Progenitor cell of endocrine pancreas (in vitro differentiated cells): ENCODE measurements at places on chromosomes 1 and 21. TPM values are rescaled to one million over a fixed set of nuclear protein-coding genes. Genes with fewer than 3 reads are reported as not detected.
A peak's percentile ranks its signal among the peaks of the same experiment; 100 is the strongest.

Gene CAMK1G
- total RNA-seq = 2.4 and 2.7 TPM in 2 replicates

Gene C1orf115
- 9.7 and 9.8 TPM in 2 replicates for total RNA-seq

DNA sequence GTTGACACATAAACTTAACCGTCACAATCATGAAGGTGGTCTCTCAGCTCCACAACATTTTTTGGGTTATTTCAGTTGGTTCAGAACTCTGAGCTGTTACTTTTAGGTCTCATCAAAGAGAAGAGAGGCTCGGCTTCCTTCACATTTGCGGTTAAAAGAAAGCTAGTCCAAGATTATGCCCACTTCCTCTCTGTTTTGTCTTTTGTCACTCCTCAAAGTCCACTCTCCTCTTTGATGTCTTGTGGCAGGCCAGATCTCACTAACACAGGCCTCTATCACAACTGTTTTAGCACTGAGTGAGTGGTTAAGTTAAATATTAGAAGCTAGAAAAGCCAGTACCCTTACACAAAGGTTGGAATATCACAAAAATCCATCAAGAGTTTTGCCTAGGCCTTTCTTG is 195.7 kb downstream of the FCRL5 start:
- H3K4me1 ChIP-seq = peaks cover 6% of the 10 kb centered on the region
- H3K4me3 ChIP-seq = no peak overlapping the region
- H3K36me3 ChIP-seq = no peaks in the 10 kb centered on the region

GRCh38 chr1:97119260-97120158 is 397.9 kb downstream of the PTBP2 start:
- no peak overlapping the region for H3K27ac ChIP-seq
- no peak for DNase-seq
- H3K36me3 ChIP-seq = no peaks in the 10 kb centered on the region
- no peaks in the 10 kb centered on the region for H3K4me1 ChIP-seq
- no peak overlapping the region for H3K4me3 ChIP-seq

- H3K27ac ChIP-seq = no peak overlapping the region
- no peaks in the 10 kb centered on the region for H3K36me3 ChIP-seq
- H3K4me3 ChIP-seq = no peak overlapping the region
- H3K4me1 ChIP-seq = peaks cover 11% of the 10 kb centered on the region
- no peaks in the 10 kb centered on the region for H3K27me3 ChIP-seq
These were observed 410.1 kb upstream of the LYPLAL1 start for GRCh38 chr1:218763538-218763937.

- H3K27me3 ChIP-seq = no peaks in the 10 kb centered on the region
- no peaks in the 10 kb centered on the region for H3K36me3 ChIP-seq
- H3K27ac ChIP-seq = no peak overlapping the region
- no peaks in the 10 kb centered on the region for H3K4me1 ChIP-seq
- no peak overlapping the region for H3K4me3 ChIP-seq
- no peak for DNase-seq
These were observed 41.9 kb upstream of the TIAM1 start for GRCh38 chr21:31386006-31386405.

DNA sequence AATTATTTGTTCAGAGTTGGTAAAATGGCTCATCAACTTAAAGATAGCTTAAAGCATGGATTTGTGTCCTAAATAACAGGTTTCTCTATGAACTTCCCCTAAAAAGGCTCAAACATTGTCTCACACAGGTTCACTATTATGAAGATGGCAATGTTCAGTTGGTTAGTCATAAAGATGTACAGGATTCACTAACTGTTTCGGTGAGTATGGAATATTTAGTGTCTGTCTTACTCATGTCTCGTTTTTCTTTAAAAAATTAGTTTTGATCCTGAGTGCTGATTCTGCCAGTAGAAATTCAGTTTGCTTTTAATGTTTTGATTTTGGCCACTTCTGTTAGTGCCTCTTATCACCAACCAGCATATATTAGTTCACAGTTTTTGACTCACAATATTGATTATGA is 7.5 kb upstream of the MOV10 start:
- H3K4me3 ChIP-seq = no peak overlapping the region
- no peaks in the 10 kb centered on the region for H3K4me1 ChIP-seq
- no peak for DNase-seq
- H3K27me3 ChIP-seq = no peaks in the 10 kb centered on the region

DNA sequence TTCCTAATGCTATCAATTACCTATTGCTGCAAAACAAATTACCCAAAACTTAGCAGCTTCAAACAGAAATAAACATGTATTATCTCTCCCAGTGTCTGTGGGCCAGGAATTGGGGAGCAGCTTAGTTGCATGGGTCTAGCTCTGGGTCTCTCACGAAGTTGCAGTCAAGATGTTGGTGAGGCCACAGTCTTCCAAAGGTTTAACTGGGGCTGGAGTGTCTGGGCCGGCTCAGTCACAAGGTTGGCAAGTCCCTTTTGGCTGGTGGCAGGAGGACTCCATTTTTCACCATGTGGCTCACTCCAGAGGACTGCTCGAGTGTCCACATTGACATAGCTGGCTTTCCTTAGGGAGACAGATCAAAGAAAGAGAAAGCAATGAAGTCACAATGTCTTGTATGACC is 5.0 kb upstream of the LRP8 start:
- peaks cover 55% of the 10 kb centered on the region for H3K27me3 ChIP-seq
- no peaks in the 10 kb centered on the region for H3K36me3 ChIP-seq
- H3K4me1 ChIP-seq = peaks cover 2% of the 10 kb centered on the region
- no peak overlapping the region for H3K27ac ChIP-seq
- peak; percentile 1 for DNase-seq
- H3K4me3 ChIP-seq = no peak overlapping the region

- peak overlapping the region; percentile 96 for H3K27ac ChIP-seq
- no peak overlapping the region for H3K4me3 ChIP-seq
- no peak for DNase-seq
These were observed 149.8 kb downstream of the PTPRC start for GRCh38 chr1:198788561-198789064.

DNA sequence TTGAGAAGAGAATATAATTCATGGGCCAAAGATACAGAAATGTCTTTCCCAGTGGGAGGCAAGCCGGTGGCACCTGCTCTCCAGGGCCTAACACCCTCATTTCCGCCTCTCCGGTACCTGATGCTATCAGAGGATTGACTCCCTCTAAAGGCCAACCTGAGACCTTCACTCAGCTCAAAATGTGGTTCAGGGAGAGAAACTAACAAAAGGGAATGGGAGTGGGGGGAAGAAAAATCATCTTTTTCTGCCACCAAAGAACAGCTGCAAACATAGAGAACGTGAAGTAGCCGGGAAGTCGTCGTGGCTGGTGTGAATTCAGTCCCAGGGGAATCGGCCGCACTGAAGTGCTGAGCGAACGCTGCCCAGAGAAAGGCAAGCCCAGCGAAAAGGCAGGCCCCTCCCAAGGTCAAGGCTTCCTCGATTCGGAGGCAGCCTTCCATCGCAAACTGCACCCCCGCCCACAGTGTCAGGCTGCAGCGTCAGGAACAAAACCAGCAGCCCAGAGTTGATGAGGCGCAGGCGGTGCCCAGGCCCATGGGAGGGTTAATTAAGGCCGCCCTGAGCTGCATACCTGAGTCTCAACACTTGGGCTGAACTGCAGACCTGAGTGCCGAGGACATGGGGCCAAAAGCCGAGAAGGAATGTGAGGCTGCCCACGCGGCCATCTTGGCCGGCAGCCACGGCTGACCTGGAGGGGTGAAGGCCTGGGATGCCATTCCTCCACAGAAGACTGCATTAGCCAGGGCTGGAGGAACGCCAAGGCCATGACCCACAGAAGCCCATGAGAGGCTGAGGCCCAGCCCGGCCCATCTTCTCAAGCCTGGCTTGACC is 160.2 kb downstream of the PSMG1 start:
- no peaks in the 10 kb centered on the region for H3K36me3 ChIP-seq
- DNase-seq = no peak
- H3K27ac ChIP-seq = no peak overlapping the region
- H3K27me3 ChIP-seq = peaks cover 2% of the 10 kb centered on the region

- peaks cover 3% of the 10 kb centered on the region for H3K36me3 ChIP-seq
- peak overlapping the region; percentile 79 for H3K4me3 ChIP-seq
- DNase-seq = no peak
- H3K27me3 ChIP-seq = no peaks in the 10 kb centered on the region
- H3K4me1 ChIP-seq = peaks cover 35% of the 10 kb centered on the region
These were observed 54.6 kb upstream of the BOLA1 start for GRCh38 chr1:149844650-149845255.

GRCh38 chr1:101706366-101706765 is 290.4 kb downstream of the OLFM3 start:
- no peak for DNase-seq
- peaks cover 8% of the 10 kb centered on the region for H3K4me1 ChIP-seq
- no peak overlapping the region for H3K27ac ChIP-seq
- no peaks in the 10 kb centered on the region for H3K27me3 ChIP-seq
